ENCODE measurements at places on chromosomes 16 and 17.

GRCh38 chr16:46658925-46659324 lies 30.1 kb downstream of the VPS35 start:
- DNase-seq: peak; percentile 4

- DNase-seq: no peak
Observed at GRCh38 chr16:14179116-14179515, 108.0 kb downstream of the MRTFB start.

- DNase-seq: no peak
Observed at GRCh38 chr16:20650400-20651166, 46.9 kb downstream of the ACSM1 start.

DNA sequence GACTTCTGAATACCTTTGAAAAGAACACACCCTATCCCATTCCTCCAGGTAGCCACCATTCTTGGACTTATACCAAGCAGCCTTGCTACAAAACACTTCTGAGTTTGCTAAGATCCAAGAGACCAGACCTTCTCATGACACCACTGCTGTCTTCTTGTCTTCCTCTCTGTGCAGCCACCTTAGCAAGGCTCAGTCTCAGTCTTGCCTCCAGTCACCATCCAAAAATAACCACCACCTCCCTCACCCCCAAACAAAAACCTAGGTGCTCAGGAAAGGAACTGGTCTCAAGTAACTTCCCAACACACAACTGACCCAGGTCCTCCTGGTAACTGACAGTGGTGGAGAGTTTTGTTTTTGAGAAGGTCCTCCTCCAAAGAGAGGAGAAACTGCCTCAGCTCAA lies 90.9 kb upstream of the CORO6 start:
- no peak for DNase-seq

GRCh38 chr17:12024327-12024726 lies 3.6 kb downstream of the MAP2K4 start:
- DNase-seq: no peak

- no peak for DNase-seq
Observed at GRCh38 chr17:7097940-7098339, 16.7 kb downstream of the ASGR2 start.

DNA sequence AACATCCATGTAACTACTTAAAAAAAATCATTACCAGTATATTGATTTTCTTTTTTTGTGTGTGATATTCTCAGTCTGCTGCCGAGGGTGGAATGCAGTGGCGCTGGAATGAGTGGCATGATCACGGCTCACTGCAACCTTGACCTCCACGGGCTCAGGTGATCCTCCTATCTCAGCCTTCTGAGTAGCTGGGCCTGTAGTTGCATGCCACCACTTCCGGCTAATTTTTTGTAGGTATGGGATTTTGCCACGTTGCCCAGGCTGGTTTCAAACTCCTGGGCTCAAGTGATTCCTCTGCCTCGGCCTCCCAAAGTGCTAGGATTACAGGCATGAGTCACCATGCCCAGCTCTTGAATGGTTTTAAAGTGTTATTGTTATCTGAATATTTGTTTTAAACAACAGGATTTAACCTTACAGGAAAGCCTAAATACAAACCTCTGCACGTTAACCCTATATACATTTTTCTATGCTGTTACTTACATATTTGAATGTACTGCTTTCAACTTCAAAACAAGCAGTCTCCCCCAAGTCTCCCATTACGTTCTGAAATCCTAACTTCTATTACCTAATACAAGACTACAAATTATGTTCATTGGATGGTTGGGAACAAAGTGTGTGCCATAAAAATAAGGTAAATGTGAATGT lies 61.7 kb downstream of the KPNA2 start:
- no peak for DNase-seq

DNA sequence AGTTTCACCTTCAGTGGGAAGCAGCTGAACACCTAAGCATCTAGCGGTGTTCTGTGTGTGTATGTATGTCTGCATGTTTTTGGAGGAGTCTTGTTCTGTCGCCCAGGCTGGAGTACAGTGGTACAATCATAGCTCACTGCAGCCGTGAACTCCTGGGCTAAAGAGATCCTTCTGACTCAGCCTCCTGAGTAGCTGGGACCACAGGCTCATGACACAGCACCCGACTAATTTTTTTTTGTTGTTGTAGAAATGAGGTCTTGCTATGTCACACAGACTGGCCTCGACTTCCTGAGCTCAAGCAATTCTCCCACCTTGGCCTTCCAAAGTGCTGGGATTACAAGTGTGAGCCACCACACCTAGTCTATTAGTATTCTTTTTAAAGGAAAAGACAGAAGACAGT lies 30.2 kb upstream of the FAAP100 start:
- no peak for DNase-seq

GRCh38 chr16:88599825-88600538 lies 29.8 kb downstream of the ZC3H18 start:
- no peak for DNase-seq

- no peak for DNase-seq
Observed at GRCh38 chr17:17711641-17712162, 30.4 kb downstream of the RAI1 start.

GRCh38 chr17:15247891-15248529 lies 17.1 kb downstream of the PMP22 start:
- no peak for DNase-seq

- no peak for DNase-seq
Observed at GRCh38 chr16:69384974-69385373, 833 bp downstream of the TERF2 start.

DNA sequence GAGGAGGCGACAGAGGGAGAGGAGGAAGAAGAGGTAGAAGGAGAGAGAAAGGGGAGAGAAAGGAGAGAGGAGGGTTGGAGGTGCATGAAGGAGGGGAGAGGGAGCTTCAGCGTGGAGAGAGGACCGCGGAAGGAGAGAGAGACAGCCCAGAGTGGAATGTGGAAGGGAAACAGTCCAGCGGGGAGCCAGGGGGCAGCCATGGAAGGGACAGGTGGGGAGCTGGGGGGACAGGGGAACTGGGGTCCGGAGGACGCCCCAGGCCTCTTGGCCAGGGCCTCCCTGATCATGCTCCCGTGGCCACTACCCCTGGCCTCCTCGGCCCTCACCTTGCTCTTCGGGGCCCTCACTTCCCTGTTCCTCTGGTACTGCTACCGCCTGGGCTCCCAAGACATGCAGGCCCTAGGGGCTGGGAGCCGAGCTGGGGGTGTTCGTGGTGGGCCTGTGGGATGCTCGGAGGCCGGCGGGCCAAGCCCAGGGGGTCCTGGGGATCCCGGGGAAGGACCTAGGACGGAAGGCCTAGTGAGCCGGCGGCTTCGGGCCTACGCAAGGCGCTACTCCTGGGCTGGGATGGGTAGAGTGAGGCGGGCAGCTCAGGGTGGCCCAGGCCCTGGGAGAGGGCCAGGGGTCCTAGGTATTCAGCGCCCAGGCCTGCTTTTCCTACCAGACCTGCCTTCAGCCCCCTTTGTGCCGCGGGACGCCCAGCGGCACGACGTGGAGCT lies 759 bp downstream of the ASPHD1 start:
- DNase-seq: no peak

GRCh38 chr16:51523400-51523799 lies 372.3 kb upstream of the SALL1 start:
- DNase-seq: no peak

GRCh38 chr17:39485555-39485954 lies 24.3 kb downstream of the CDK12 start:
- DNase-seq: no peak

DNA sequence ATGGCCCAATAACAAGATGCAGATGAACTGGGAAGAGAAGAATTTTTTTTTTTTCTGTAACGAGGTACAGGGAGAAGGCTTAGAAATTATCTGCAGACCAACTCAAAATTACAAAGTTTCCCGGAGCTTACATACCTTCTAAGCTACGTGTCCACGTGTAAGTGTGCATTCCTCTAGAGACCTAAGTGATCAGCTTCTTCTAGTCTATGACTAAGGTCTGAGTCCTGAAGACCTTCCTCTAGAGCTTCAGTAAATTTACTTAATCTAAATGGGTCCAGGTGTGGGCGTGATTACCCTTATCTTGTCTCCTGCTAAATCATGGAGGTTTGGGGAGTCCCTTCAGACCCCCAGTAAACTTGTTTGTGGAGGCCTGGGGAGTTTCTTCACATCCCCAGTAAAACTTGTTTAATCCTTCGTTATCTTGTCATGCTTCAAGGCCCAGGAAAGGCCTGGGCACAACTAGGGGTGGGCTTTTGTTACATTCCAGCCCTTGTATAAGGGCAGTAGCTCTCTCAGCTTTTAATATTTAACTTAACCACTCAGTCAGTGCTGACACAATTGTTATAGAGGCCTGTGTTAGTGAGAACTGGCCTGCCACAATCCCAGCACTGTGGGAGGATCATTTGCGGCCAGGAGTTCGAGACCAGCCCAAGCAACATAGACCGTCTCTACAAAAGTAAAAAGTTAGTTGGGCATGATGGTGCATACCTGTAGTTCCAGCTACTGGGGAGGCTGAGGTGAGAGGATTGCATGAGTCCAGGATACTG lies 342.3 kb downstream of the SNX29 start:
- no peak for DNase-seq

DNA sequence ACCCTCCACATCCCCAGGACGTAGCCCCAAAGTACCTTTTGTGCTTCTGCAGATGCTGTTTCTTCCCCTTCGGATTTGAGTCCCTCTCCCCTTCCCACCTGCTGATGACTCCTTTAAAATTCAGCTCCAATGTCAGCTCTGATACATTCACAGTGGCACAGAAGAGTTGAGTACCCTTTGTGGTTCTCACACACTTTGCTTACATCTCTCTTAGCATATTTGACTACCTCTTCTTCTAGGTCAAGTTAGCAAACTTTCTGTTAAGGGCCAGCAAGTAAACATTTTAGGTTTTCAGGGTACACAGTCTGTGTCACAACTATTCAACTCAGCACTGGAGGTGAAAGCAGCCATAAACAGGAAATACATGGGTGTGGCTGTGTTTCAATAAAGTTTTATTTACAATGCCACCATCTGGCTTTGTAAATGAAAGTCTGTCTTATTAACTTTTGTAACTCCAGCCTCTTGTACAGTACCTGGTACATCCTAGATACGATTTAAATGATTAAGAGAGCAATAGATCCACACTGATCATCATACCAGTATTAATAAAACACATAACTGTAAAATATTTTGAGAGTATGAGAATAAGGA lies 161.7 kb downstream of the SOX9 start:
- DNase-seq: no peak

DNA sequence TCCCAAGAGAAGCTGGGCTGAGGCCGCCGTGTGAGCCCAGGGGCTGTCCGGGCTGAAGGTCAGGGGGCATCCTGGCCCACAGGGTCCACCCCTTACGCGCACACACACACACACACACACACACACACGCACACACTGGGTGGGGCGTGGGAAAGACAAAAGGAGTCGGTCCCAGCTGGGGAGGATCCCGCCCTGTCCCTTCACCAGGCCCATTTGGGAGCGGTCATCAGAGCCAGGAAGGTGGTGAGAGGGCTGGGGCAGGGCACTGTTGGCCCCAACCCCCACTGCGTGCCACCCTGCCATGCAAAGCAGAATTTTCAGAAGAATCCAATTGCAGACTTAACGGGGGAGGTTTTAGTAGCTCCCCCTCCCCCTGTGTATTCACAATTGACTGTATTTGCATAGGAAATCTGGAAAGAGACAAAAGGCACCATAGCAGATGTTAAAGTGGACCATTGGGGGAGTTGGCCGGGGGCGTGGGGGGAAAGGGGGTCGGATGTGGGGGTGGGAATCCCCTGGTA lies 11.3 kb upstream of the CD300A start:
- DNase-seq: no peak

- peak; percentile 75 for DNase-seq
Observed at GRCh38 chr17:1186923-1187771, 7.4 kb upstream of the ABR start.

DNA sequence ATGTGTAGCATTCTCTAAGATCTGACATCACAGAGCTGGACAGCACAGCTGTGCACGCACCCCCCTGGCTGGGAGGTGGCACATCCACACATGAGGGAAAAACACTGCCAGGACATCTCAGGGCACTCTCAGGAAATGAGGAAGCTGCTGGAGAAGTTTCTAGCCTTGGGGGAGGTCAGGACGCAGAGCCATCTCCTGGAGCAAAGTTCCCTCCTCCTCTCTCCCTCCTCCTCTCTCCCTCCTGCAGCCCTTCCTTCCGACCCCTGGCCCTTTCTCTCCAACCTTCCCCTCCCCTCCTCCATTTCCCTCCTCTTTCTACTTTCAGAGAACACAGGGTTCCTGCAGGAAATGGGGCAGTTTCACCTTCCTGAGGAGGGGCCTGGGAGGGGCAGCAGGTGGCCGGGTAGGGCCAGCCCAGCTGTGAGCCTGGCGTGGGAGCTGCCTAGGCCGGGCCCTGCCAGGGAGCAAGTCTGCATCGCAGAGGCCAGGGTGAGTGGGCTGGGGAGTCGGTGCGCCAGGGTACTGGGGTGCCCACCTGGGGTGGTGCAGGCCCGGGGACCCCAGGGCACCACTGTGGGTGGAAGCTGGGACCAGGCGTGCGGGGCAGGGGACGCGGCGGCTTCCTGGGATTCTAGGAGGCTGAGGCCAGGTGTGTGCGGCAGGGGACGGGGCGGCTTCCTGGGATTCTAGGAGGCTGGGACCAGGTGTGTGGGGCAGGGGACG lies at the start of gene DPEP1:
Gene DPEP1, plus strand, starts transcription at position 412 of the 723 bp plus-strand sequence. CDS start 16,769 bp downstream, outside the sequence.
- no peak for DNase-seq

GRCh38 chr17:42284566-42284965 lies 3.7 kb upstream of the STAT5A start:
- DNase-seq: no peak

DNA sequence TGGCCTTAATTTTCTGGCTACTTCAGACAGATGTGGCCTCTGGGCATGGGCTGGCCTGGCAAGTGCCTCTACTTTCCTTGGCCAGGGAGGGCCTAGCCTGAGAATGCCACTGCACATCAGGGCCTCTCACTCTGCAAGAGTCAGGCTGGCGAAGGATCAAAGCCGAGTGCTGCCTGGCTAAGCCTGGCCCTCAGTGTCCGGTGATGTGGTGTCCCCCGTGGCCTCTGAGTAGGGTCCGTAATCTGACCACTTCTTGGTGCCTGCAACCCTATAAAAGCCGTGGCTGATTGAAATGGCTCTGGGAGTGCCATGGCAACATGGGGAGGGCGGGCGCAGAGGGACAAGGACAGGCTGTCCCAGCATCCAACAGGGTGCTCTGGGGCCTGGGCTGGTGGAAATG lies 30.2 kb downstream of the TBX4 start:
- DNase-seq: no peak

GRCh38 chr16:21626659-21627277 lies 25.6 kb downstream of the IGSF6 start:
- DNase-seq: no peak

- no peak for DNase-seq
Observed at GRCh38 chr16:69318177-69318910, 7.2 kb downstream of the VPS4A start.

GRCh38 chr17:39744075-39744835 lies 6.5 kb downstream of the GRB7 start:
- DNase-seq: no peak

- DNase-seq: no peak
Observed at GRCh38 chr16:84652566-84652965, 4.3 kb downstream of the KLHL36 start.

GRCh38 chr16:4609200-4610010 lies 5.3 kb downstream of the UBALD1 start:
- DNase-seq: no peak

- no peak for DNase-seq
Observed at GRCh38 chr17:65374966-65375365, 186.5 kb downstream of the AXIN2 start.

- DNase-seq: no peak
Observed at GRCh38 chr16:1567988-1568387, 34.5 kb downstream of the TMEM204 start.

- DNase-seq: no peak
Observed at GRCh38 chr17:56222255-56222654, 69.0 kb downstream of the ANKFN1 start.

- no peak for DNase-seq
Observed at GRCh38 chr17:57574040-57574513, 171.0 kb downstream of the CCDC182 start.

- no peak for DNase-seq
Observed at GRCh38 chr16:77564791-77565390, 130.1 kb upstream of the ADAMTS18 start.

GRCh38 chr17:38885044-38885727 lies 15.3 kb downstream of the LASP1 start:
- DNase-seq: no peak
